ENCODE measurements at places on chromosomes 3 and 15.

- no peak for DNase-seq
Measured at GRCh38 chr3:139572847-139573672, 33.5 kb upstream of the RBP1 start.

- DNase-seq = no peak
Measured at GRCh38 chr3:139797724-139798343, 120.1 kb upstream of the NMNAT3 start.

GRCh38 chr3:5498981-5499380 lies 311.5 kb downstream of the EDEM1 start:
- no peak for DNase-seq

DNA sequence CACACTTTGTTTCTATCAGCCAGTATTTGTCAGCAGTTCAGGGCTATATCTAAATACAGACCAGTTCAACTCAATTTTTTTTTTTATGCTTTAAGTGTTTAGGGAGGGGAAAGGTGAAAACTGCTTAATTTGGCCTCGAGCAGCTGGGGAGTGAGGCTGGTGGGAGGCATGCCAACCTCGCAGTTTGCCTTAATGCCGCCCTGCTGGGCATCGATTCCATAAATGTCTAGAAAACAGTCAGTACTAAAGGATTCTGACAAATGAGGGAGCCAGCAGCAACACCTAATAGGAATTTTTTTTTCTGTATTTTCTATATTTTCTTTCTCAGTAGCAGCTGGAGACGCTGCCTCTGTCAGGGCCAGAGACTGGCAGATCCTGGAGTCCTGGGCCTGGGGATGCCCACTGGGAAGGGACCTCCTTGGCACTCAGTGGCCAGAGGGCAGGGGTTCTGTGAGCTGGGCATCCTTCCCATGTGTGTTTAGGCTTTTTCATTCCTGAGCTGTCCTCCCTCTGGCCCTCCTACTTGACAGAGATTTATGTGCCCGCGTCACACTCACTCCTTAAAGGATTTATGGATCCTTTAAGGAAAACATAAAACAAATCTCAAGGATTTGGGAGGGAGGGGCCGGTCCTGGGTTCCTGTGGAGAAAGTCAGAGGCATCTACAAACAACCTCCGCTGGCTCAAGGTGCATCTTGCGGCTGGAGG lies 117.8 kb downstream of the WNT5A start:
- DNase-seq = no peak
